ENCODE measurements at places on chromosomes 3 and 15. TPM values are rescaled to one million over a fixed set of nuclear protein-coding genes. Genes with fewer than 3 reads are reported as not detected.

Gene LRRN1
- total RNA-seq, result not detected

Gene FAM81A
- total RNA-seq, result 4.1 TPM

Gene CASR
- not detected for total RNA-seq

Gene SNX33
- total RNA-seq, result 10.2 TPM

Gene SMCO1
- not detected for total RNA-seq

Gene DHFR2
- 9.2 TPM for total RNA-seq

Gene C2CD4A
- total RNA-seq, result 5.7 TPM

Gene PTPRG
- total RNA-seq, result 7.4 TPM

Gene HYAL1
- total RNA-seq, result 1.2 TPM

Gene TRIM42
- not detected for total RNA-seq

Gene LRRC2
- not detected for total RNA-seq

DNA sequence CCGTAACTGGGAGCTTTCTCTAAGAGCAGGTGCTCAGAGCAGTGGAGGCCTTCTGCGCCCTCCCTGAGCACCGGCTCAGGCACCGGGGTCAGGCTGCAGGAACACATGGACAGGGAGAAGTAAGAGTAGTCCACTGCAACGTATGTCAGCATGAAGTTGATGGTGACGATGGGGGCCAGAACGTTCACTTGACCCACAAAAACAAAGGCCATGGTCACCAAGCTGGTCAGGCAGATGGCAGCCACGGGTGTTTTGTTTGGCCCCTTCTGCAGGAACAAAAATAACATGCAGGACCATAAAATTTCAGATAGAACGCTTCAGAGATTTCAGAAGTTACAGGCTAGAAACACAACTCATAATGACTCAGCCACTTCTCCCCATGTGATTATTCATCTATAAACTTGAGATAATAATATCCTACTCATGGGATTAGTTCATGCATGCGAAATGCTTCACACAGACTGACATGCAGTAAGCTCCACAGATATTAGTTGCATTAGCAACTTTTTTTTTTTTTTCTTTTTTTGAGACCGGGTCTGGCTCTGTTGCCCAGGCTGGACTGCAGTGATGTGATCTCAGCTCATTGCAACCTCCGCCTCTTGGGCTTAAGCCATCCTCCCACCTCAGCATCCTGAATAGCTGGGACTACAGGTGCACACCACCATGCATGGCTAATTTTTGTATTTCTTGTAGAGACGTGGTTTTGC, 52.2 kb upstream of the HEG1 start:
- peak; percentile 96 for DNase-seq

DNA sequence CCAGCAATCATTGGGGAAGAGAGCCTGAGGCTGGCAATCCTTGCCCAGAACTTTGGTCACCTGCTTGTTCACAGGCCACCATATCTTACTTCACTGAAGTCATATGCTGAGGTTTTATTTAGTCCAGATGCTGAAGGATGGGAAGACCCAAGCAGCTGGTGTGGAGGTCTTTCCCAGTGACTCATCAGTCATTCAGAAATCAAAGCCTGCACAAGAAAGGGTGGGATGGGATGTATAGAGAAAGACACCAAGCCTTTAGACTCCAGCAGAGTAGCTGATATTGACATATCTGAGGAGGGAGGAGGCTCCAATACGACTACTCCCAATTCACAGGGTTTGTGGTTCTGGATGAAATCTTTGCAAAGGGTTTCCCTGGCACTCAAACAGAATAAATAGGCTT, 13.0 kb upstream of the PHLDB2 start:
- DNase-seq, result no peak

- DNase-seq, result no peak
These were observed 6.4 kb downstream of the PFN2 start for GRCh38 chr3:149964291-149964690.

- no peak for DNase-seq
These were observed 76.2 kb downstream of the LARS2 start for GRCh38 chr3:45464336-45465170.

- DNase-seq, result no peak
These were observed 51.6 kb upstream of the SLC6A11 start for GRCh38 chr3:10764259-10765051.

- no peak for DNase-seq
These were observed 1389.8 kb upstream of the ALCAM start for GRCh38 chr3:103976931-103977339.

DNA sequence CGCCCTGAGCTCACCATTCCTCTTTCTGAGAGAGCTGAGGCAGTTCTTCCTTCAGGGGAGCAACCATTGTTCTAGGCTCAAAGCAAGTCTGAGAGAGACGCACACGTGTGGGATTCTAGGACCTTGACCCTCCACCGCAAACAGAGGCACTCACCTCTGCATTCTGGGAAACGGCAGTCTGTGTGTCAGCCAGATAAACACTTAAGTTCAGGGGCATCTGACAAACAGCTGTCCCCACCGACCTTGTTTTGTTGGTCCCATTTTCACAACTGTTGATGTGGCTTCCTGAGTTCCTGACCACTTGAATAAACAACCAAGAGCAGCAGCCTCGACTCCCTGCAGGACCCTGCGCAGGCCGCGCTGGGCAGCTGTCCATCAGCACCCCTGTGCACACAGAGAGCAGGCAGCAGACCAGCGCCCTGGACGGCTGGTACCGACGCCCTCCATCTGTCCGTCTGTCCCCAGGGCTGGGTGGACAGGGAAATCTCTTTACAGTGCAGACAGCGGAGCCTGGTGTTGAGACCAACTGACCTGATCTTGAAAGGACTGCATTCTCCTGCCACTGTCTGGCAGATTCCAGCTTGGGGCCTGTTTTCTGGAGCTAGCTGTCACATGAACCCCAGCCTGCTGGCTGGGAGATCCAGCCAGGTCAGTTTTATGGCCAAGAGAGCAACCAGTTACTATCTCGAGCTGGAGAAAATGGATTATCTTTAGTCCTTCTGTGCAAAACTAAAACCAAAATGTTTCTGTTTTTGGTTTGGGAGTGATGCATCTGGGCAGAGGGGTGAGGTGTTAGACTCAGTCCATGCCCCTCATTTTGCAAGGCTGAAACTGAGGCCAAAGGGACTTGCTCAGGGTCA, 64.2 kb downstream of the FAM43A start:
- no peak for DNase-seq

DNA sequence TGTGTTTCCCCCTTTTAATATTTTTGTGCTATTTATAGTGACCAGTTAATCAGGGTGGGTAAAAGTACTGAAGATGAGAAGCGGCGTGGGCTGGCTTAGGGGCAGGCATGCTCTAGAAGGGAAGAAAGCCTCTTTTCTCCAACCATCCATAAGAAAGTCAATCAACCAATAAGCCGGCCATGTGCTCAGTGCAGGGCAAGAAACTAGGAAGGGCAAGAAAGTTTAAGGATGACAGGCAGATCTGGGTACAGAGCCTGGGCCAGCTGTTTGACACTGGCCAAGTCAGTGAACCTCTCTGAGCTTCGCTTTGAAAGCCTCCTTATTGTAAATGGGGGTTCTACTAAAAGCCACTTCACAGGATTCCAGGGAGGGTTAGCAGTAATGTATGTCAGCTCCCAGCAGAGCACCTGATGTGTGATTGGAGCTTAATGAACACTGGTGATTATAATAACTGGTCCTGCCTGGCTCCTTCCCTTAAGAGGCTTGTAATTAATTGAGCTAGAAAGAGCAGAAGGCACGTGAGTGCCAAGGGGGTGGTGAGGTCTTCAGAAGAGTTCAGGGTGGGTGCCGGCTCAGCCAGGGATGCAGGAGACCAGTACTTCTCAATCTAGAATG, 5.7 kb upstream of the CHRNA3 start:
- DNase-seq, result no peak
